Daoy (cell line): ENCODE measurements at places on chromosomes 12 and 14.
A peak's percentile ranks its signal among the peaks of the same experiment; 100 is the strongest.

- DNase-seq, result no peak
Measured at GRCh38 chr14:104442107-104442551, 137.4 kb upstream of the C14orf180 start.

DNA sequence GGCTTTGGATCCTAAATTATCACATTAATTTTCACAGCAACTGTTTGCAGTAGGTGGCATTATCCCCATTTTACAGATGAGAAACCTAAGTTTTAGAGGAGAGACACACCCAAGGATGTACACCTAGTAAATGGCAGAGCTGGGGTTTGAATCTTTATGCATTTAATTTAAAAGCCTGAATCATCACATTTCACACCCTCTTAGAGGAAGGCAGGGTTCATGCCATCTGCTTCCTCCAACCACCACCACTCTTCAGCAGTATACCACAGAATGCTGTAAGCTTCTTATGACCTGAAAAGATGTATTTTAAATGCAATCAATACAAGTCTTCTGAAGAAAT lies 90.3 kb downstream of the CRADD start:
- peak; percentile 15 for DNase-seq

- DNase-seq, result peak; percentile 83
Measured at GRCh38 chr14:105475269-105476096, 862 bp downstream of the CRIP2 start.

GRCh38 chr12:22459838-22460490 lies 84.4 kb downstream of the C2CD5 start:
- peak; percentile 20 for DNase-seq

DNA sequence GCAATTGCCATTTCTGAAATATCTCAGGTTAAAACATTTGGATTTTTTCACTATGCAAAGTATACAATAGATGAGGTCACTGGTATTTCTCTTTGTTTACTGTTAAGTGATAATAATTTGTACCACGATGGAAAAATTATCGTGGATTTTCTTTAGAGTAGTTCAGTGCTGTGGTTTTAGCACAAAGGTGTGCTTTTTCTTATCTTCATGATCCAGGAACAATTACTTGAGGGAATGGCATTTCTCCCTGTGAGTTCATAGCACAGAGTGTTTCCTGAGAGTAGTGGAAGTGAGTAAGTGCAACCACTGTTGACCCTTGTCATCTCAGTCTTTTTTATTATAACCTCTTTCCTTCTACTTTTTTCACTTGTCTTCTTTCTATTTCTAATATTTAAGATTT lies 86.8 kb downstream of the FGD4 start:
- peak; percentile 7 for DNase-seq

DNA sequence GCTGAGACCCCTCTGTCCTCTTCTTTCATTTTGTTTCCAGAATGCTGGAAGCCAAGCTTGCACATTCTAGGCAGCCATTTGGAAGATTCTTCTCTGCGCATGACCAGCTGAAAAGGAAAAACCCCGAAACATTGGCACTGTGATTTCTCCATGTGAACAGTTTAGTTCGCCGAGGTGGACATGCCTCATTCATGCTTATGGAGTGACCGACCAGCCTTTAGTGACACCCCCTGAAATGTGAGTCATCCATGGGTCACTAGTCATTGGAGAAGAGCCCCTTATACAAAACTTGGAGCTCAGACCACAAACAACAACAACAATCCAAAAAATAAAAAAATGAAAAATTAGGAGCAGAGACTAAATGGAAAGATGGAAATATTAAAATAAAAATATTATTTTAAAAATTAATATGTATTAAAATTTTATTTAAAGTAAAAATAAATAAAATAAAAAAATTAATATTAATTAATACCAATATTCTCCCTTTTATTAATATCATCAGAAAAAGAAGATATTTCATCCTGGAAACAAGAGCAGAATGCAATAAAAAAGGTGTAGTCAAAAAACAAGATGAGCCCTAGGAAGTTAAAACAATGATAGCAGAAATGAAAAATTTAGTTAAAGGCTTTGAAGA lies 9.5 kb upstream of the KRT7 start:
- DNase-seq, result peak; percentile 27

DNA sequence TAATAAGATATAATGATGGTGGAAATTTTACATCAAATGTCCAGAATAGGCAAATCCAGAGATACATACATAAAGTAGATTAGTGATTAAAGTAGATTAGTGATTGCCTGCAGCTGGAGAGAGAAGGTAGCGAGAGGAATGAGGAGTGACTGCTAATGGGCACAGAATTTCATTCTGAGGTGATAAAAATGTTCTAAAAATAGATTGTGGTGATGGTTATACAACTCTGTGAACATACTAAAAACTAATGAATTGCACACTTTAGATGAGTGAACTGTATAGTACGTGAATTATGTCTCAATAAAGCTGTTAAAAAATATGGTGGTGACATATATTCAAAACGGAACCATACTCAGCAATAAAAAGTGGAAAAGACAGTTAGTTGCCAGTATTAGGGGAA lies 41.7 kb downstream of the PPP2R5E start:
- no peak for DNase-seq

DNA sequence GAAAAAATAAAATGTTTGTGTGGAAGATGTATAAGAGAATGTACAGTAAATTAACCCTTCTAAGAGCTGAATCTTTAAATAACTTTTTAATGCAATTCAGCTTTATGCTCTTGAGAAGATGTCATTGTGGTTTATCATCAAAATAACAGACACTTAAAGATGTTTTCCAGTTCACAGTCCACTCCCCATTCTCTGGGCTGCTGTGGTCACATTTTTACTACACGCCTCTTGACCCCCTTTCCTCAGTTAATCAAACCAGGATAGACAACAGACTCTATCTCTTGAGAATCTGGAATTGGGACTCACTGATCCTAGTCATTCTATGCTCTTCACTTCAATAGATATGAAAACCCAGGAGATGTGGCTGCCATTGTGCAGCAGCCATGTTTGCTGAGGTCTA lies 24.7 kb upstream of the OR6J1 start:
- no peak for DNase-seq

- DNase-seq, result peak; percentile 17
Measured at GRCh38 chr12:4911316-4911994, 1.8 kb downstream of the KCNA1 start.

- no peak for DNase-seq
Measured at GRCh38 chr12:112979041-112979680, 842 bp downstream of the OAS2 start.

- no peak for DNase-seq
Measured at GRCh38 chr12:57548488-57548887, 1.4 kb upstream of the KIF5A start.

- peak; percentile 17 for DNase-seq
Measured at GRCh38 chr14:55070981-55071411, 19.5 kb downstream of the MAPK1IP1L start.

DNA sequence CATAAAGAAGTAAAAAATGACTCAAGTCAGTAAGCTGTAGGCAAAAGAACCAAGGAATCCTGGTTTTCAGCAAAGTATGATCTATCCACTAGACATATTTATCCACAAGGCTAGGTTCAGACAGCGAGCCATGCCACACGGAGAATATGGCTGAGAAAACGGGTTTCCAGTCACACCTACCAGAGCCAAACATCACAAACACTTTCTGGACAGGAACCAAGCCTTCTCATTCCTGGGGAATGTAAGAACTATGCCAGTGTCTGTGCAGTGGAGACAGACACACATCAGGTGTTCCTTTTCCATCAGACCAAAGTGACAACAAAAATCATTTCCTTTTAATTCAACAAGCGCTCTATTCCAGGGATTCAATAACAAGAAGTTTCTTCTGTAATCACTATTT lies 41.1 kb downstream of the AREL1 start:
- peak; percentile 75 for DNase-seq

- DNase-seq, result no peak
Measured at GRCh38 chr12:131139363-131140068, 185.8 kb downstream of the ADGRD1 start.

- no peak for DNase-seq
Measured at GRCh38 chr12:123906711-123907420, 65.8 kb downstream of the CCDC92 start.

DNA sequence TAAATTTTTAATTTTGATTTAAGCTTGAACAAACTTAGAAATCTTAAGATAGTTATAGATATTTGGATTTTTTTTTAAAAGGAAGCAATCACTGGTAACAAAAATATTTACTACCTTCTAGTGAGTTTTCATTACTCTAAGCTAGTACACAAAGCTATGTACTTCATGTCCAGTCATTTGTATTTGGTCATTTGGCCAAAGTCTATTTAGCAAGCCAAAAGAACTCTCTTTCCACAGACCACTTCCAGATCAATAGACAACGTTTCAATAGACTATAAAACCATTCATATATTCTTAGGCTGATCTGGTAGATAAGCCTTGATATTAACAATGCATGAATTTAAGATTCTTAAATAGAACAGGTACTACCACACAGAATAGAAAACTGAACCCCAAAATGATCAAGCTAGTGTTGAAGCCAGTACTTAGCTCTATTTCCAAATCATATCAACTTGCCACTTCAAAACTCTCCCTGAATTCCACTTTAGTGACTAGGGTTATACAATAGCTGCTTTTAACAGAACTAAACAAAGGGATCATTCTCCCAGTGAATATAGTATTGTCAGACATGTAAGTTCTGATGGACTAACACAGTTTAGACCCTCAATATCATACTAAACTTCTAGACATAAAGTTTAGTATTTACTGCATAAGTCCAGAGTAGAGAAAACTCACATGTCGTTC lies 21.7 kb downstream of the CAPRIN2 start:
- no peak for DNase-seq

- DNase-seq, result no peak
Measured at GRCh38 chr14:65986041-65986440, 500.1 kb upstream of the CCDC196 start.

DNA sequence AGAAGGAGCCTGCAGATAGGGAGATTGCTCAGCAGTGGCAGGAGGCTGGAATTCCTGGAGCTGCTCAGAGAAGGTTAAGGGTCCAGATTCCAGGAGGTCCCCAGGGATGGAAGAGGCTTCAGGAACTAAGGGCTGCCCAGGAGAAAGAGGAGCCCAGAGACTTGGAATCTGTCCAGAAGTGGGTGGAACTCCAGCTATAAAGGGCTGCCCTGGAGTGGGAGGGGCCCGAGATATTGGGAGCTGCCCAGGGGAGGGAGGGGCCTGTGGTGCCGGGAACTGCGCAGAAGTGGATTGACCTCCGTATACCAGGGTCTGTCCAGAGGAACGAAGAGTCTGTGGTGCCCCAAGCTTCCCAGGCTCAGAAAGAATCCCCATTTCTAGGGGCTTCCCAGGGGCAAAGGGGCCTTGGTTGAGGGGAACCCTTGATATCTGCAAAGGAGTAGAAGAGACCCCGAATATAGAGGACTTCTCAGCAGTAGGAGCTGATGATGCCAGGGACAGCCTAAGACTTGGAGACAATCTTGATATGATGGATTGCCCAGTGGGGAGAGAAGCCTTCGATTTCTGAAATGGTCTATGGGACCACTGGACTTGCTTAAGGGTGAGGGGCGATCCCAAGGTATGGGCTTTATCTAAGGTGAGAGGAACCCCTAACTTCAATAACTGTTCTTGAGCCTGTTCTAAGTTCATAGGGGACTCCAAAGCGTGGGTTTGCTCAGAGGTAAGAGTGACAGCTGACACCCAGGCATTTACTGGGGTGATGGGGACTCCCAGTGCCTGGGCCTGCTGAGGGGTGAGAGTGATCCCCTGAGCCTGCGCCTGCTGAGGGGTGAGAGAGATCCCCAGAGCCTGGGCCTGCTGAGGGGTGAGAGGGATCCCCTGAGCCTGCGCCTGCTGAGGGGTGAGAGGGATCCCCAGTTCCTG lies 45.0 kb downstream of the FAM186A start:
- DNase-seq, result no peak

- no peak for DNase-seq
Measured at GRCh38 chr14:100398044-100398443, 74.9 kb downstream of the SLC25A47 start.

- DNase-seq, result no peak
Measured at GRCh38 chr12:94039199-94039840, 109.1 kb upstream of the PLXNC1 start.

DNA sequence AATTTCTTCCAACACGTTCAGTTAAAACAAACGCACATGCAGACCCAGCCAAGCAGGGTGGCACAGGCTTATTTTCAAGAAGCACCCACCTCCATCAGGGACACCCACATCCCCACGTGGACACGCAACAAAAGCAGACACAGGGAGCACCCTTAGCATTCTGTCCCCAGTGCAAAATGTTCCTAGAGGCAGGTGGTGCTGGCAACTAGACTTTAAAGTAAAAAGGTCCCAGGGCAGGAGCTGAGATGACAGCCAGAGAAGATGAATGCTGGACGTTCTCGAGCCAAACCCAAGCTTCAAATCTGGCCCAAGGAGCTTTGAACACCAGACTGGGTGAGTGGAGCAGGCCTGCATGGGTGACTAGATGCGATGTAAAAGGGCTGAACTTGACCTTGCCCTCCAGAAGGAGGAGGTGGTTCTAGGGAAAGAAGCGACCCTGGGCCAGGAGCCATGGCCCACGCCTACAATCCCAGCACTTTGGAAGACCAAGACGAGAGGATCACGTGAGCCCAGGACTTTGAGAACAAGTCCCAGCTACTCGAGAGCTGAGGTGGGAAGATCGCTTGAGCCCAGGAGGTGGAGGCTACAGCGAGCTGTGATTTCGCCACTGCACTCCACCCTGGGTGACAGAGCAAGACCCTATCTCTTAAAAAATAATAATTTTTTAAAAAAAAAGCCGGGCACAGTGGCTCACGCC lies 47.3 kb downstream of the KDM2B start:
- DNase-seq, result no peak

DNA sequence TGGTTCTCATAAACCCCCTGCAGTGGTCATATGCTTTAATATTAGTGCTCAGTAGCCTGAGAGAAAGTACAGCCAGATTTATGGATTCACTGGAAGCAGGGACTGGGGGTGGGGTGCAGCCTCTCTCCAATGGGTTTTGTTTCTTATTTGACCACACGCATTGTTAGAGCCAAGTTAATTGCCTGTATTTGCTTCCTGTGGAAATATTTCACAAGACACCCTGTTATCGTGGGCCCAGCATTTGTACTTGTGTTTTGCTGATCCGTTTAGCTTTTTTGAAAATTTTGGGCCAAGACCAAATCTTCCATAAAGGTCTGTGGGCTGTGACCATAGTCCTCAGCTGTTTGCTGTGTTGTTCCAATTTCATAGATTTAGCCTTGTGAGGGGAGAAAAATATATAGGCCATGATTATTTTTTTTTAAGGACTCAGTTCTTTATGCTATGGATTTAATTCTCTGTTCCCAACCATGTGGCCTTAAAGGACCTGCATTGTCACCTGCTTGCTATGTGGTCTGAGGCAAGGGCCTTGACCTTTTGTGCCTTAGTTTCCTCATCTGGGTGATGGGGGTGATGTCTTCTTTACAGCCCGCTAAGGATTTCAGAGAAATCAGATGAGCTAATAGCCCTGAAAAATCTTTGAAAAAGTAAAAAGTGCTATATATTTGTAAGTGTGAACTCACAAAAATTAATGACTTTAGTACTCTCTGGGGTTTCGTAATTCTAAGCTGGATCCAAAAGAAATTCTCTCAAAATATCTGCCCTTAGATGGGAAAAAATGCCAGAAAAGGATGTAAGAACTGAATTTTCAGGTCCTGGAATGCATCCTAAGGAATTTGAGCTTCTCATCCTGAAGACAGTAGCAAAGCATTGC lies 370.2 kb downstream of the DPF3 start:
- DNase-seq, result no peak

- no peak for DNase-seq
Measured at GRCh38 chr12:51049525-51049924, 1.4 kb downstream of the LETMD1 start.
